Islet precursor cell (in vitro differentiated cells): ENCODE measurements at places on chromosomes 2 and 18.

- DNase-seq = peak; percentile 96
Measured at GRCh38 chr2:28390241-28390745, 2.4 kb upstream of the FOSL2 start.

DNA sequence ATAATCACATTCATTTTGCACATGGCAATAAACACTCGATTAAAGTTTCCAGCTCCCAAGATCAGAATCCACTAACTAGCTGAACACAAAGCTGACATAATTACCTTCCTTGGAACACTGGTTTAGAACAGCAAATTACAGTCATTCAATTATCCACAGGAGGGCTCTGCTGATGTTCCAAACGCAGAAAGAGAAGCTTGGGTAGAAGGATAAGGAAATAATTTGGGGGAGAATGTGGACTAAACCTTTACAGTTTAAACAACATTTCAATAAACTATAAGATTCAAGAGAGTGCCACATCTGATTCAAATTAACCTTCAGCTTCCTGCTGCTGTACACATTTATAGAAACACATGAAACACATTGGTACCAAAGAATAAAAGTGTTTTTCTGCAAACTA is 67.8 kb upstream of the ARL4C start:
- DNase-seq = no peak

GRCh38 chr2:178074123-178075005 is 1.8 kb upstream of the PDE11A start:
- DNase-seq = no peak

DNA sequence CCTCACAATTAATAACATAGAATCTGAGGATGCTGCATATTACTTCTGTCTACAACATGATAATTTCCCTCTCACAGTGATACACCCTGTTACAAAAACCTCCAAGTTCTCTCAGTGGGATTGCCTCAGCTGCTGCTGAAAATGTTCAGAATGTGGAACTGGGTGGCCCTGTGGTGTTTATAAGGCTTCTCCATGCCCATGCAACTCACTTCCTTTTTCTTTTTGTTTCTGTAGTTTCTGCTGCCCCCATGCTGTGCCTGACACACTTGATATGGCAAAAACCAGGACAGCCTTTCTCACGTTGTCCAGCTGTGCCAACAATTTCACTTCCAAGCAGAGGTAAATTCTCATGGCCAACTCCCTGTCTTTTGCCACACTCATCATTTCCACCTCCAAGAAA is 206.2 kb downstream of the RPIA start:
- DNase-seq = no peak

DNA sequence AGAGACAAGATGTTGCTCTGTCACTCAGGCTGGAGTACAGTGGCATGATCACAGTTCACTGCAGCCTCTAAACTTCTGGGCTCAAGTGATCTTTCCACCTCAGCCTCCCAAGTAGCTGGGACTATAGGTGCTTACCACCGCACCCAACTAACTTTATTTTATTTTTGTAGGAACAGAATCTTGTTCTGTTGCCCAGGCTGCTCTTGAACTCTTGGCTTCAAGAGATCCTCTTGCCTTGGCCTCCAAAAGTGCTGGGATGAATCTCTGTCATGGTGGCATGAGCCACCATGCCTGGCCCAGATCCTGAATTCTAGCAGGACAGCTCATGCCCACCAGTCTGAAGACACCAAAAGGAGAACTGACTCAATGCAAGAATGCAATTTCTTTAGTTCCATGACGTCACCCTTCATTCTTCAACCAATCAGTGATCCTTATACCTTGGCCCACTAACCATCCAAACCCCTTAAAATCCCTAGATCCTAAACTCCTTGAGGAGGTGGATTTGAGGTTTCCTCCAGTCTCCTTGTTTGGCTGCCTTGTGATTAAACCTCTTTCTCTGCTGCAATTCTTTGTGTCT is 25.6 kb upstream of the CXXC1 start:
- DNase-seq = no peak

DNA sequence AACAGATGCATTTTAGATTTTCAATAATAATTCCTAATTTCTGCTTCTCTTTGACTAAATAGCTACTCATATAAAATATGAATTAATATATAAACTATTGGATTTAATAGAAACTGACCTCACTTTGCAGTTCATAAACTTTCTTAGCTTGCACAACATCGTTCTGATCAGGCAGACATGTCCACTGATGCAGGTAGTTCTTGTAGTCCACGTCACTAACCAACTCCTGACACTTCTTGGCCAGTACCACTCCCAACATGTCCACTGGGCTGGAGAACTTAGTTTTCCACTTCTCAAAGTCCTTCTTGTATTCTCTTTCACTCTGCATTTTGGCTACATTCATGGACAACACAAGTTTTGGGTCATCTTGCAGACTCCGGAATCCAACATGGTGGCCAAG is 83.8 kb downstream of the NEB start:
- no peak for DNase-seq

DNA sequence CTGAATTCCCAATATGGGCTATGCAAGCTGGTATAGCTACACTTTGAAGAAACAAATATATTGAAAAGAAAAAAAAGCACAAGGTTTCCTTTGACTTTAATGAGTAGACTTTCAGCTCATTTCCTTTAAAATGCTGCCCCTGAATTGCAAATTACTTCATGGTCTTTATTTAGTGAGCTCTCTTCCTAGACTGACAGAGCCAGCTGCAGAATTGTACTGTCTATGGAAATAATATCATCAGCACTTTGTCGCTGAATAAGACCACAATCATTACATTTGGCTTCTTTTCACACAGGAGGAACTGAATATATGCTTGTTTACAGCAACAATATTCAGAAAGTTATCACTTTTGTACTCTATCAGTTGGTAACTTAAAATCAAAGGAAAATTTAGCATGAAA is 41.7 kb downstream of the ARL5A start:
- no peak for DNase-seq

GRCh38 chr2:65300134-65300760 is 72.6 kb downstream of the ACTR2 start:
- DNase-seq = no peak

DNA sequence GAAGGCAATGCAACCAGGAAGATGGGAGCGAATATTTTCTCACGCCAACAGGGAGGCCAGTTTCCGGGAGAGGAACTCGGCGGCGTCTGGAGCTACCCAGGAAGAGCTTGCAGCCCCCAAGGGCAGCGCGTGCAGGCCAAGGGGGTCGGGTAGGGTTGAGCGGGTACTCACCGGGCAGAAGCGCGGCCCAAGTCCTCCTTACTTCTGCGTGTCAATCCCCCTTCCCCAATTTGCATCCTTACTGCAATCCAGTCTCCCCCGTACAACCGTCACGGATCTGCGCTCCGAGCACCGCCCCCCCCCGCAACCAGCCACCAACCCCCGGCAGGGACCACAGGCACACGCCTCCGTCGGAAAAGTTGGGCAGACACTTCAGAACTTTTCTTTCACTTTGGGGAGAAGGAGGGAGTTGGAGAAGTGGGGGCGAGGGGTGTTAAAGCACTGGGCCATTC is 1.3 kb downstream of the ATP8B1 start:
- DNase-seq = no peak

GRCh38 chr2:136255648-136256461 is 137.9 kb upstream of the CXCR4 start:
- DNase-seq = no peak

DNA sequence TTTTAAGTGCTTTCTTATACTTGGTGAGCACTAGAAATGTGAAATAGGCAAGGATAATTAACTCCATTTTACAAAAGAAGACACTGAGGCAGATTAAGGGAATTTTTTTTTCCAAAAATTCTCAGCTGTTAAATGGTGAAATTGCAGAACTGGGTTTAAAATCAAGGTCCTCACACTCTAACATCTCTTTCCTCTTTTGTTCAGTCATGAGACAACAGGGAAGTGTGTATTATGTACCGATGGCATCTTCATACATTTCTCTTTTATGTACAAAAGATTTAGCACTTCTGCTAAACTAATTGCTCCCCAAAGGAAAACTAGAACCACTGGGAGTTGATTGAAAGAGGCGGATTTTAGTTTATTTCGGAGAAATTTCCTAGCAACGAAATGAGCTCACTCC is 203.0 kb downstream of the SETBP1 start:
- no peak for DNase-seq

GRCh38 chr2:158668001-158668765 is 126.9 kb upstream of the DAPL1 start:
- no peak for DNase-seq
